HL-60 (cell line): ENCODE measurements at places on chromosomes 1 and 21.

- DNase-seq = no peak
These were observed 83.6 kb downstream of the SLC66A1 start for GRCh38 chr1:19395678-19396192.

DNA sequence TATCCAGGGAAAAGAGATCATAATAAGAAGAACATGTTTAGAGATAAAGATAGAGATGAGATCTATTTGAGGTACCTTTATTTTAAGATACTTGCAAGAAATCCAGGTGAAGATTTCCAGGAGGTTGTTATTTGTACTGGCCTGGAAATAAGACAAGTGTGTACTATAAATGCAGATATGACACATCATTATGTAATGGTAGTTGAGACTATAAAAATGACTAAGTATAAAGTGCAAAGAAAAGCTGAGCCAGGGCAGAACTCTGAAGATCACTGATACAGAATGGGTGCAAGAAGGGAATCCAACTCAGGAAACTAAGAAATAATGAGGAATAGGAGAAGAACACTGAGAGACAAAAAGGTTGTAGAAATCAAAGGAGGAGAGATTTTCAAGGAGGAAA, 378.2 kb upstream of the PBX1 start:
- no peak for DNase-seq

DNA sequence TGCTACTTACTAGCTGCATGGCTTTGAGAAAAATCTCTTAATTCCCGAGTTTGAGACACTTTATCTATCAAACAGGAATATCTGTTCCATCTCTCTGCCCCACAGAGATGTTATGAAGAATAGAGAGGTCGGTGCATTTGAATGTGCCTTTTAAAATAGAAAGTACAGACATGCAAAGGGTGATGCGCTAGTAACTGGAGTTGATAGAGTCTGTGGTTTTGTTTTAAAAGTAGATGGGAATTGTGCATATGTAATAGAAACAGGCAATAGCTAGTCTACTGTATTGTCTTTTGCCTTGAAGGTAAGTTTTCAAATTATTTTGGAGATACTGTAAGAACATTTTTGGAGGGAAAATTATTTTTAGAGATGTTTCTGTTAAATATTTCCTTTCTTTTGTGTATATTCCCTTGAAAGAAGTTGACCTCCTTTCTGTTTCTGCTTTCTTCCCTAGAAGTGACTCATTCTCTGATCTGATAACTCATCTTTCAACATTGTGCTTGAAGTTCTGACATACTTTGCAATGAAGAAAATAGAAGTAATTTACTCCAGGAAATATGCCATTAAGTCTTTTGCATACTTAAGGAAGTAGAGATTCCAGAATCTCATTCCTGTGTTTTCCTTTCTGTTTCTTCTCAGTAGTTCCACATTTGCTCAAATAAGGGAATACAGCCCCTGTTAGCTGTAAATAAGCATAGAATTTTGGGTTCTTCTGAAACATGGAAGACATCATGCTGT, 151.6 kb downstream of the SDCCAG8 start:
- no peak for DNase-seq

- DNase-seq = peak; percentile 57
These were observed 850 bp downstream of the SESN2 start for GRCh38 chr1:28259934-28260802.

DNA sequence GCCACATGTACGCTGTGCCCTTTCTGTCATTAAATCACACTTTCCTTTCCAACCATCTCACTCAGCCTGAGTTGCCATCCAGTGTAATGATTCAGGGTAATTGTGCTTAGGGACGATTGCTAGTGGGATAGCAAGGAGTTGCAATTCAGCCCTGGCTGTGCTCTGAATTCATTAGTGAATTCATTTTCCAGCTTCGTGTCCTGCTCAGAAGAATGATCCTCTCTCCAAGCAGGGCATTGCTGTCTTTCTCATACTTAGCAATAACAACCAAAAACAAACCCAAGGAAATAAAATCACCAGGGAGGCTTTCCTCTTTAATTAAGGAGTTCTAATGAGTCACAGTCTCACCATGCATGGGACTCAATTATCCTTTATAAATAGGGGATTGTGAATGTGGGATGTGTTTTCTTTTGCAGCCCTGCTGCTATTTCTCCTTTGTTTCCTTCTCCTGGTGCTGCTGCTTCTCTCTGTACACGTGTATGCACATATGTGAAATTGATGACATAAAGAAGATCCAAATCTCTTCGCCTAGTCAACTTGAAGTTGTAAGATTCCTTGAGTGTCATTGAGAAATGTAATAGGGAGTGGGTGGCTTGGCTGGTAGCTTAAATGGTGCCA, 167.0 kb downstream of the TSEN15 start:
- DNase-seq = no peak

- no peak for DNase-seq
These were observed 22.6 kb downstream of the MIS18A start for GRCh38 chr21:32256251-32256650.

DNA sequence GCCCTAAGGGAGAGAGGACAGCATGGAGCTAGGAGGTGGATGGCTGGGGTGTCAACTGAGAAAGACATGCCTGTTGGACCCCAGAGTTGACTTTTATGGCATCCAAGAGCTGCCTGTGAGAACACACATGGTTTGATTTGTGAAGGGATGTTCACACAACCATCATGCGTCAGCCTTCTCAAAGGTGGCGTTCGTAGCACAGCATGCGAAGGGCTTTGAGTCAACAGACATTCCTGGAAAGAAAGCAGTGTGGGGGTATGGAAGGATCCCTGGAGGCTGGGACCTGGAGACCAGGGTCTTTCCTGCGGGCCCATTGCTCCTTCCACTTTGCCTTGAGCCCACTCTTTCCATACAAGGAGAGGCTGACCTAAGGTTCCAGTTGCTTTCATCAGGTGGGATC, 6.4 kb upstream of the WNT3A start:
- no peak for DNase-seq

DNA sequence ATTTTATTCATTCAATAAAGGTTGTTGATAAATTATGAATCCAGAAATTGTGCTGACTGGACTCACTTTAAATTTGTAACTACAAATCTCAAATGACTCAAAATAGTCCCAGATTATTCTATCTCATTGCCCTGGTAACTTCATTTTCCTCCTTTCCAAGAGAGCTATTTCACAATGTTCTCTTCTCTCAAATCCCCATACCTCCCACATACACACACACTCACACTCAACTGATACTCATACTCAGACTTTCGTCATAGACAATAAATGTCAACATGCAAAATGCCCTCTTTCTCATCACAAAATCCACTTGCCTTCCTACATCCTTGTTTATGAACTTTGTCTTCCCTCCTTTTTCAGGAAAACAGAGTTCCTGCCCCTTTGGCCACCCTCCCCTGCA, 33.3 kb downstream of the EXTL2 start:
- DNase-seq = no peak

- DNase-seq = no peak
These were observed 77.9 kb upstream of the EXO1 start for GRCh38 chr1:241770115-241770514.

- DNase-seq = no peak
These were observed 116.1 kb downstream of the SPATA17 start for GRCh38 chr1:217747156-217747769.

GRCh38 chr1:64337926-64338325, 132.0 kb upstream of the CACHD1 start:
- DNase-seq = no peak

GRCh38 chr21:38742580-38743260, 63.0 kb upstream of the ETS2 start:
- DNase-seq = no peak

DNA sequence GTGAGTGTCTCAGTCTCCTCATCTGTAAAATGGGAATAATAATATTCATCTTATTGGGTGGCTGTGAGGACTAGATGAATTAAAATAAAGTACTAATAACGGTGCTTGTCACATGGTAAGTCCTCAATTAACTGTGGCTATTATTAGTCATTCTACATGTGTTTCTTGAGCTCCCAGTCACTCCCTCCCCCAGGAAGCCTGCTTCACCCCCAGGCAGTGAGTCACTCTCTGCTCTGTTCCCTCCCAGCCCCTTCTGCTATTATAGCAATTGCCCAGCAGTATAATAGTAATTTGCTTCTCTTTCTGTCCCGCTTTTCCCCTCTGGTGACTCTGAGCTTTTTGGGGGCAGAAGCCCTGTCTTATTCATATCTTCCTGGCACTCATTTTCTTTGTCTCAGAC, 102.0 kb downstream of the BEND5 start:
- peak; percentile 61 for DNase-seq
